ENCODE measurements at places on chromosomes 3 and 15.

GRCh38 chr3:172931746-172932285, 181.3 kb downstream of the ECT2 start:
- no peak for DNase-seq

- no peak for DNase-seq
Observed at GRCh38 chr3:185549122-185549521, 3.3 kb downstream of the LIPH start.

DNA sequence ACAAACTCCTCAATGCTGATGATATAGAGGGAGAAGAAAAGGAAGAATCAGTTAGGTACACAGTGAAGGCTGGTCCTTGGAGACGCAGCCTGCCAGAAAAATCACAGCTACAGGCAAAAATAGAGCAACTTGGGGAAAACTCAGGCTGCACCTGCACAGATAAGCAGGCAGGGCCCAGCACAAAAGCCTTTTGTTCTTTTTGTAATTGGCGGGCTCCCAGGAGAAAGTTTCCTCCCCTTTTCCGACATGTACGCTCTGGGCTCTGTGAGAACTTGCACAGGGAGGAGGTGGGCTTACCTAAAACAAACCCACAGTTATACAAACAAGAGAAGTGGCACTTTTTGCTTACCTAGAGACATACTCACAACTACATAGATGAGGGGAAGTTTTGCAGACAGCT, 813.4 kb upstream of the EPHA6 start:
- DNase-seq, result no peak

- no peak for DNase-seq
Observed at GRCh38 chr3:147406028-147406931, at the start of gene ZIC4. Gene ZIC4, minus strand, starts transcription at chr3:147406543. Its CDS starts 3,746 bp downstream, at chr3:147402797.

All from stimulated activated CD8-positive, alpha-beta memory T cell treated with anti-CD3 and anti-CD28 coated beads, Interleukin-7, amount 100 ng/mL, for 1 hour (primary cell).